Occipital lobe (tissue), 3 donors: ENCODE measurements at places on chromosomes 5 and 9. TPM values are rescaled to one million over a fixed set of nuclear protein-coding genes. Genes with fewer than 3 reads are reported as not detected.

UGT3A2 gene
- 0.16 TPM for total RNA-seq

GRCh38 chr9:19456426-19456825, 47.6 kb downstream of the ACER2 start:
- no peak for DNase-seq

GRCh38 chr9:75582870-75583269, 307.6 kb upstream of the PCSK5 start:
- no peak for DNase-seq

DNA sequence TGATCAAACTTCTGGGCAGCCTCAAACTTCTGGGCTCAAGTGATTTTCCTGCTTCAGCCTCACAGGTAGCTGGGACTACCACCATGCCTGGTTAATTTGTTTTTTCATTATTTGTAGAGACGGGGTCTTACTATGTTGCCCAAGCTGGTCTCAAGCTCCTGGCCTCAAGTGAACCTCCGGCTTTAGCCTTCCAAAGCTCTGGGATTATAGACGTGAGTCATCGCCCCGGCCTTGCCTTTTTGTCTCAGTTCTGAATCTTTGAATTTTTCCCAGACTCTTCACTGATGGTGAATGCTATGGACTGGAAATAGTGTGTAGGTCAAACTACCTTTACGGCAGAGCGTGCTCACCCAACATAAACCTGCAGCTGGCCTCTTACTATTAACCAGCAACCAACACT, 32.3 kb upstream of the EGFLAM start:
- DNase-seq = no peak

- DNase-seq = no peak
Measured at GRCh38 chr9:20015427-20015931, 226.6 kb upstream of the SLC24A2 start.
